ENCODE measurements at places on chromosomes 5 and 9.

DNA sequence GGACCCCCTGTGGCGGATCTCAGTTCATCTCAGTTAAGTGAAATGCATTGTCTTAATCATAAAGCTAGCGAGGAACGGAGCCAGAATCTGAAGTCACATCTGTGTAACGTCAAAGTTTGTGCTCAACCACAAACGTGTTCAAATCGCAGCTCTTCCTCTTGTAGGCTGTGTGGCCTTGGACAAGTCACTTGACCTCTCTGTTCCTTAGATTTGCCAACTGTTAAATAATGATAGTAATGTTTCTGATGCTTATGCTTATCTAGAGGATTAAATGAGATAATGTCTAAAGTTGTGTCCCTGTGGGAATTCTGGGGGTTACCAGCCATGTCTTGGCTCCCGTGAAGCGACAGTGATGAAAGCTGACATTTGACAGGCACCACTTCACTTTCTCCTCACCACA lies 69.2 kb upstream of the NEURL1B start:
- no peak for DNase-seq

GRCh38 chr9:113409481-113409880 lies 994 bp downstream of the POLE3 start:
- no peak for DNase-seq

GRCh38 chr9:19104515-19105282 lies 2.0 kb upstream of the HAUS6 start:
- DNase-seq, result no peak

DNA sequence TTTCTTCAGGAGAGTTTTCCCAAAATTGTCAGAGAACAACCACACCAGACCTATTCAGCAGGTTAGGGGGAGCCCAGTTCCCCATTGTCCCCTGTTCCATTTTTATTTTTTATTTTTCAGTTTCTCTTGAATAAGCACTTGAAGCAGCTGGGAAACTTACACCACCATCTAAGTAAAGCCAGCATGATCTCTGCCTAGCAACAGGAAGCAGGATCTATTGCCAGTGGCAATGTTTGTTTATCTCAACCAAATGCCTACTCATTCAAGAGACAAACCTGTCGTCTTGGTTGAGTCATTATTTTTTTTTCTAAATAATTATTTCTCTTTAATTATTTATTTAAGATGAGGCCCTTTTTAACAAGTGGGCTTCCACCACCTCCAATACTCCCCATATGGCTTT lies 379.3 kb downstream of the PLK2 start:
- DNase-seq, result no peak

- DNase-seq, result no peak
Measured at GRCh38 chr5:67243349-67243748, 46.8 kb upstream of the CD180 start.

GRCh38 chr9:93086447-93087224 lies 9.4 kb upstream of the CARD19 start:
- DNase-seq, result no peak

DNA sequence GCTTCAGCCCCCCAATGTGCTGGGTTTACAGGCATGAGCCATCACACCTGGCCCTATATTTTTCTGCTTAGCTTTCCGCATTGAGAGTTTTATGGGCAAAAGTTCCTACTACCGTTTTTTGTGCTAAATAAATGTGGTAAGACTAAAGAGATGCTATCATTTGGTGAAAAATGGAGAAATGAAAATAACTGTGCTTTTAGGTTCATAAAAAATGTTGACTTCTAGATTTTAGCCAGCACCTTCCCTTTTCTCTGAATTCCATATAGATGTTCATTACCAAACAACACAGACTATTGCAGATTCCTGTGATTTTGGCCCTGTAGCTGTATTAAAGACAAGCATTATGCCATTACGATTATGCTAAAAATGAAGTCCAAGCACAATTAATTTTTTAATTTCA lies 72.0 kb upstream of the CTSL start:
- no peak for DNase-seq

DNA sequence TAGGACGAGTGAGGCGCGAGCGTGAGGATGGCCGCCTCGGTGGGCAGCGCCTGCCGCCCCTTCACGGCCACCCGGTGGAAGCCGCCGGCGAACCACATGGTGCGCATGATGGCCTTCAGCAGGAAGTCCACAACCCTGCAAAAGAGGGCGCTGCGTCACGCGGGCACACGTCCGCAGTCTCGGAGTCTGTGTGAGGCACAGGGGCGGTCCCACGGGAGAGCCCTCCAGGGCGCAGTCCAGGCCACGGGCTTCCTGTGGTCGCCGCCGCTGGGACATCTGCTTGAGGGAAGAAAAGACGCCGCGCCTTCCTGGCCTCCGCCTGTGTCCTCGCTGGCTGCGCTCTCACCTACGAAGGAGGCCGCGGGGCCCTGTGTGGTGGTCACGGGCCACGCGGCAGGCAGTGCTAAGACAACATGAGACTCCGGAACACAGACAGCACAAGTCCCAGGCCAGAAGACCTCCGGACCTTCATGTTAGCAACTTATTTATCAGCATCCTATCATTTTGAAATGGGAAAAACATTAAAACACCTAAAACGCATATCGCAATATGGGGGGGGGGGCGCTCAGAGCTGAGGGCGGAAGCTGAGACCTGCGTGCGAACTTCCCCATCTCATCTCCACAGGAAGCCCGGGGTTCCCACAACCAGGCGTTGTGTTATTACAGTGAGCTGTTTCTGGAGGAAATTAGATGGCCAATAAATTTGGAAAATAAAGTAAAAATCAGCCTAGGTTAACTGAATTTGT lies 28.8 kb downstream of the LPCAT1 start:
- DNase-seq, result no peak

- no peak for DNase-seq
Measured at GRCh38 chr5:171283753-171284152, 25.3 kb upstream of the TLX3 start.

GRCh38 chr5:32859211-32859641 lies 148.1 kb downstream of the NPR3 start:
- no peak for DNase-seq

DNA sequence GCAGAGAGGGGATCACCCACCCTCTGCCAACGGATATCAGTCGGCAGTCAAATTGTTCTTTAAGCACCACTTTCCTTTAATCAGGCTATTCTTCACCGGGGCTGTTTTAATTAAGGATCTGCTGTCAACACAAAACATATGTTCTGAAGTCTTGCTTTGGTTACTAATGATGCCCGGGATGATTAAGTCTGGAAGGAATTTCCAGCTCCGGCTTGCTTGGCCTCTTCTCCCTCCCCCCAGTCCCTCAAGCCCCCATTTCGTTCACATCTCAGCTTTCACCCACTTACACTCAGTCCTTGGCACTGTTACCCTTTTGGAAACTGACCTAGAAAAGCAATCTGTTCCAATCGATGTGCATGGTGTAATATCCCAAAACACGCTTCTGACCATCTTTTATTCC lies 74.7 kb downstream of the MSX2 start:
- no peak for DNase-seq

- DNase-seq, result peak; percentile 79
Measured at GRCh38 chr9:130682421-130683121, 11.0 kb upstream of the EXOSC2 start.

DNA sequence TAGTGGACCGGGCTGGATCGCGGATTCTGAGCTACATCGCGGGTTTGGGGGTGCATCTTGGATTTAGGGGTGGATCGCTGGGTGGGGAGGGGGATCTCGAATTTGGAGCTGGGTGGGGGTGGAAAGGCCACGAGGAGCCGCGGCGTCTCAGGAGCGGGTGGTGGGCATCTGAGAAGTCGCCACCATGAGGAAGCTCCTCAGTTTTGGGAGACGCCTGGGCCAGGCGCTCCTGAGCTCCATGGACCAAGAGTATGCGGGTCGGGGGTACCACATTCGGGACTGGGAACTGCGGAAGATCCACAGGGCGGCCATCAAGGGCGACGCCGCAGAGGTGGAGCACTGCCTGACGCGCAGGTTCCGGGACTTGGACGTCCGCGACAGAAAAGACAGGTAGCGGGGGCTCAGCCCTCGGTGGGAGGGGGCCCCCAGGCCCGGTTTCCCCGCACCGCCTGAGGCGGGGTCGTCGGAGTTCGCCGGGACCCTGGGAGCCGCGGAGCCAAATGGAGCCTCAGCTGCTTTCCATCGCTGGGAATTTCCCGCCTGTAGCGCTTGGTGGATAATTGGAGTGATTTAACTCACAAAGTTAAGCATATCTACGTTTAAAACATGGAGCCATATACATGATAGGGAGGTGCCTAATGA lies 376 bp downstream of the ANKRD18B start:
- peak; percentile 17 for DNase-seq

GRCh38 chr5:143182901-143183820 lies 220.3 kb downstream of the NR3C1 start:
- no peak for DNase-seq

DNA sequence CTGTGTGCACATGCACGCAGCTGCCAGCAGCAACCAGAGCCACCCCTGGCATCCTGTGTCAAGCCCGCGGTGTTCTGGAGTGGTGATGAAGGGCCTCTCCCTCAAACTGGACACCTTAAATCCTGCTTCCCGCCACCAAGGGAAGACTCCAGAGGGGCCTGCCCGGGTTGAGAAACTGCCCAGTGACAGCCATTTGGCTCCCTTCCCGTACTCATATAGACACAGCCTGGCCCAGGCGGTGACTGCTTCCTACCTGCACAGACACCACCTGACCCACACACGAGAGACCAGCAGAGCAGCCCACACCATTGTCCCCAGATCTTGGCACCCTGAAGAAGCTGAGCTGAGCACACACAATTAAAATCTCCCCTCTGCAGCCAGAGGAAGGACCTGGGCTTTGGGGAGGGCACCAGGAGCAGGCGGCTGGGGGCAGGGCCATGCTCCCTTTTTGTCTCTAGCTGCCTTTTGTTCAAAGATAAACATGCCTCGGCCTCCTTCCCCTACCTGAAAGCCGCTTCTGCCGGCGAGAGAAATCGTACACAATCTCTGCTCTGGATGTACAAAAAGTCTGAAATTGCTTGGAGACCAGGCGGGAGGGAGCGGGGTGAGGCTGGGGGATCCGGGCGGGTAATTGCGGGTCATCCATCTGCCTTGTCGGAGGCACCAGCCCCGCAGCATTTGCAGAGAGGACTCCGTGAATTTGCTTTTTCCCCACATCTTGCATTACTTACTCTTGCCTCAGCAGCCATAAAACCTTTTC lies 78.4 kb downstream of the TSPAN17 start:
- peak; percentile 63 for DNase-seq

- no peak for DNase-seq
Measured at GRCh38 chr5:3542158-3542557, 53.5 kb upstream of the IRX1 start.

DNA sequence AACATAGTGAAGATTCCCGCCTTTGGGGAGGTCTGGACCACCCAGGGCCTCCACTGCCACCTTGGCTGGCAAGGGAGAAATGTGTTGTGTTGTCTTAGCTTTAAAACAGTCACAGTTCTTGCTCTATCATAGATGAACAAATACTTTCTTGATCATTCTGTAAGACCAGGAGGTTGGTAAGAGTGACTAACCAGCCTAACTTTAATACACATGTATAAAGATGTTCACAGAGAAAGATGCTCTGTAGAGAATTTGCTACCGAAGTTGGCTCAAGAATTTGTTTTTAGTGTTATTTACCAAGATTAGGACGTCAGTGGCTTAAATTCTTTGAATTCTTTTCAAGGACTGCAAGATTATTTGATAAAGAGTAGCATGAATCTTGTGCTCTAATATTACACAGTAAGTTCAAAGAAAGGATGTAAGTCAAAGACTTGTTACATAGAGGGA lies 28.4 kb downstream of the GLRX start:
- DNase-seq, result no peak

DNA sequence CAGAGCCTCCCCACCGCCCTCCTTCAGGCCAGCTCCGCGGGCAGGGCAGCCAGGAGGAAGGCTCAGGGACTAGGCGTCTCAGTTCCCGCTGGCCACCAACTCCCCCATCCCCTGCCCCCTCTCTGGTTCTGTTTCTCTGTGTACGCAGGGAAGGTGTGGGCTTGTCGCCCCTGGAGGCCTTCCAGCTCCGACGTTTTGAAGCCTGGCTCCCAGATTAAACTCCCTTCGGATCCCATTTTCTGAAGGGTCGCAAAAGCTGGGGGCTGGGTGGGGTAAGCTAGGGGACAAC lies 346 bp downstream of the ATOX1 start:
- DNase-seq, result no peak

- no peak for DNase-seq
Measured at GRCh38 chr5:104184264-104184663, 621.7 kb upstream of the NUDT12 start.

DNA sequence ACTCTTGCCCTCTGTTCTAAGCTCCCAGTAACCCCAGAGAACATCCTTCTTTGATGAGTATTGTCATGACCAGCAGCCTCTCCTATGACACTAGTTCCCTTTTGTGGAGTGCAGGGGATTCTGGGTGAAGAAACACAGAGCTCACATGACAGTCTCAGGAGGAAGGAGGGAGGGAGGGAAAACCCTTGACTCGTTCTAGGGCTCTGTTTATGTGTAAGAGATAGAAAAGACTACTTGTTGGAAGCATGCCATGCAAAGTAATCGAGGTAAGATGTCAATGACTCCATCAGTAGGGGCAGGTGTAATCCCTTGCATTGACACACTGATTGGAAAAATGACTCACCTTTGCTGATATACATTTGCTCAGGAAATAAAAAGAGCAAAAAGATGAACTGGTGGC lies 190.2 kb upstream of the ELL2 start:
- DNase-seq, result no peak

DNA sequence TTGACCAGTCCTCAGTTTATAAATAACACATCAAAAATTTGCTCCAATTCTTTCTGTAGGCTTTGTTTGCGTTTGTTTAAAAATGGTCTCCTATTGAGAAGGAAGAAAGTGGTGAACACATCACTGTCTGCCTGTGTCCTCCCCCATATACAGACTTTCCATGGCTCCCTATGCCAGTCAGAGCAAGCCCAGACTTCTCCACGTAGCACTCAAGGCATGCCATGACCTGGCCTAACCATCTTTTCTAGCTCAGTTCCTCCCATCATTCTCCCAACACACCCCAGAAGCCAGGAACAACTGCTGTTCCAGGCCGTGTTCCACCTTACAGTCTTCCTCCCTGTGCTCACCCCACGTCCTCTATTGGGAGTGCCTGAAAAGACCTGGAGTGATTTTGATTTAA lies 129.6 kb upstream of the ZNF618 start:
- no peak for DNase-seq

DNA sequence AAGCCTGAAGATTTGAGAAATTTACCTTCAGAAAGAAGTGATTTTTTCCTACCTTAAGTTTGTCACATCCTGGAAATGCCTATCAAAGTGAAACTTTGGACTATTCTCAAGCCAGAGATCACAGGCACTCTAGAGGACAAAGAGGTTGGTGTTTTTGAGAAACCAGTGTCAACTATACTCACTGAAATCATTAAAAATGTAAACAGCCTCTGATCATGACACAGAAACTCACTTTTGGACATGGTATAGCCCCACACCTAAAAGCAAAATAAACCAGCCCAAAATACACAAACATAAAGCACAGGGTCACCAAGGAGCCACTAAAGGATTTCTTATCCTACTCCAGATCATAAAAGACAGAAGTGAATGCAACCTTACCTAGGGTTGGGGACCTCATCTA lies 65.7 kb upstream of the ICE1 start:
- no peak for DNase-seq

- no peak for DNase-seq
Measured at GRCh38 chr9:72312386-72312987, 52.5 kb downstream of the ZFAND5 start.

Data from DMS79 treated with DMSO at 0.1 percent for 48 hours (cell line).